ENCODE measurements at places on chromosomes 2 and 18.

GRCh38 chr2:240452462-240453256, 17.2 kb downstream of the GPC1 start:
- DNase-seq, result peak; percentile 51

GRCh38 chr2:105875241-105875640, 130.5 kb downstream of the NCK2 start:
- no peak for DNase-seq

GRCh38 chr2:146986161-146986560, 858.7 kb upstream of the ACVR2A start:
- peak; percentile 14 for DNase-seq

GRCh38 chr2:224286923-224287322, 115.0 kb downstream of the FAM124B start:
- DNase-seq, result no peak

DNA sequence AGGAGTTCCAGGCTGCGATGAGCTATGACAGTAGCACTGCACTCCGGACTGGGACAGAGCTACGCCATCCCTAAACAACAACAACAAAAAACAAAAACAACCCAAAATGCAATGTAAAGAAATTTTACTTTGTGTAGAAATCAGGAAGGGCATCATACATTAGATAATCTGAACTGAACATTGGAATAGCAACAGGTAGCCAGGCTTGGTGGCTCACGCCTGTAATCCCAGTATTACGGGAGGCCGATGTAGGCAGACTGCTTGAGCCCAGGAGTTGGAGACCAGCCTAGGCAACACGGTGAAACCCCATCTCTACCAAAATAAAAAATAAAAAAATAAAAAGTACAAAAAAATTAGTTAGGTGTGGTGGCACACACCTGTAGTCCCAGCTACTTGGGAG, 2.1 kb upstream of the PNO1 start:
- no peak for DNase-seq

DNA sequence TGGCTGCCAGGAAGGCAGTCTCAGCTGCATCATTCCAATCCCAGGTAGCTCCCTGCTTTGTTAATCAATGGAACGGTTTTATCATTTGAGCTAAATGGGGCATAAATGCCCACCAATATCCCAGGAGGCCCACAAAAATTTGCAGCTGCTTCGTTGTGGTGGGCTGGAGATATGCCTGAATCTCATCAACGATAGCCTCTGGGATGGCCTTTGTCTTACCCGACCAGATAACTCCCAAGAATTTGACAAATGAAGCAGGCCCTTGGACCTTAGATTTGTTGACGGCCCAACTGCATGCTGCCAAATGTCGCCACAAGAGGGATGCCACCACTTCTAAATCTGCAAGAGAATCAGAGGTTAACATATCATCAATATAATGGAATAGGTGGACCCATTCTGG, 236.4 kb downstream of the MBD5 start:
- no peak for DNase-seq

- no peak for DNase-seq
Measured at GRCh38 chr2:226693521-226693920, 106.1 kb downstream of the IRS1 start.

- DNase-seq, result no peak
Measured at GRCh38 chr2:179613701-179614100, 247.7 kb downstream of the ZNF385B start.
